CD8-positive, alpha-beta memory T cell (primary cell): ENCODE measurements at places on chromosomes 11 and 22.

- no peak for DNase-seq
Measured at GRCh38 chr11:87030458-87031054, 7.2 kb upstream of the TMEM135 start.

GRCh38 chr11:1262172-1263006, 39.5 kb downstream of the MUC5B start:
- DNase-seq = peak; percentile 88

- no peak for DNase-seq
Measured at GRCh38 chr11:93988455-93988854, 32.7 kb upstream of the HEPHL1 start.

DNA sequence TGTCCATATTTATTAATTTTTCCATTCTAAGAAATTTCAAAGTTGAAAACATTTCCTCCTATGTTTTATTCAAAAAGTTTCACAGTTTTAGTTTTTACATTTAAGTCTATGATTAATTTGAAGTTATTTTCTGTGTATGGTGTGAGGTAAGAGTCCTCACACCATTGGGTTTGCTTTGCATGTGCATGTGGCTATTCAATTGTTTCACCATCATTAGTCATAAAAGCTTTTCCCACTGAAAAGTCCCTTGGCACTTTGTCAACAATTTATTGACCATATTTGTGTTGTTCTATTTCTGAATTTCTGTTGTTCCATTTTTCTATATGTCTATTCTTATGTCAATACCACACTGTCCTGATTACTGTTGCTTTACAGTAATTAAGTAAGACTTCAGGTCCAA, 186.5 kb downstream of the KIF18A start:
- DNase-seq = no peak

DNA sequence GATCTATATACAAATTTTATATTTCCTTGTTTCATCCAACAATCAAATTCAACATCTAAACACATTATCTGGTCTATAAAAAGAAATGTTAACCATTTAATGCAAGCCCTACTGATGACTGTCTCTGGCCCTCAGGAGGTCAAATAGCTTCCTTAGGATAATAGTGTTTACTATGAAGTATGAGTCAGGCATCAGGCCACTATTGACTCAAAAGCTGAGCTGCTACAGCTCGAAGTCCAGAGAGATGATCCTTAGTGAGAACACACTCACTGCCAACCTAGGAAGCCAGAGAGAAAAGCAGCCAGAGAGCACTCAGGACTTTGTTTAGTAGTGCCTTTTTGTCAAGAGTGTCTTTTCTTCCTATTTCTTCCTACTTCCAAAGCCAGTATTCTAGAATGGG, 171.8 kb downstream of the SOX6 start:
- DNase-seq = no peak

GRCh38 chr11:17458268-17458667, 18.4 kb downstream of the ABCC8 start:
- DNase-seq = no peak

DNA sequence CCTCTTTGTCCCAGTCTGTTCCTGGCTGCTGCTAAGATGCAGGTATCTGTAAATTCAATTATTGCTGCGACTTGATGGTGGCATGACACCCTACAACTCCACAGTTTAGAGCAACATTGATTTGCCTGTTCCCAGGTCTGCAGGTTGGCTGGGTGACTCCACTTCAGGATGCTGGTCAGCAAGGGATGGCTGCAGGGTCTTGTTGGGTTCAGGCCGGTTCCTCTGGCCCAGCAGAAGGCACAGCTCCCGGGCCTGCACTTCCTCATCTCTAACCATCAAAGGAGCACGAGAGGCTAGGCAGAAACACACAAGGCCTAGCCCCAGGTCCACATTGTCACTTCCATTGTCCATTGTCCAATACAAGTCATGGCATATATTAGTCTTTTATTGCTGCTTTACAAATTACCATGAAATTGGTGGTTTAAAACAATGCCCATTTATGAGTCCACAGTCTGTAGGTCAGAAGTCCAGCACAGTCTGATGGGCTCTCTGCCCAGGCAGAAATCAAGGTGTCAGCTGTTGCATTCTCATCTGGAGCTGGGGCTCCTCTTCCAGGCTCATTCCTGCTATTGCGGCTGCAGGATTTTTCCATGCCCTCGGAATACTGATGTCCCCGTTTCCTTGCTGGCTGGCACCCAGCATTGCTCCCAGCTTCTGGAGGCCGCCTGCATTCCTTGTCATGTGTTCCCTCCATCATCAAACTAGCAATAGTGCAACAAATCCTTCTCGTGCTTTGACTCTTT, 96.6 kb upstream of the LMO1 start:
- DNase-seq = no peak
